Suppressor macrophage treated with lipopolysaccharide for 4 hours (primary cell): ENCODE measurements at places on chromosomes 5 and 9.

DNA sequence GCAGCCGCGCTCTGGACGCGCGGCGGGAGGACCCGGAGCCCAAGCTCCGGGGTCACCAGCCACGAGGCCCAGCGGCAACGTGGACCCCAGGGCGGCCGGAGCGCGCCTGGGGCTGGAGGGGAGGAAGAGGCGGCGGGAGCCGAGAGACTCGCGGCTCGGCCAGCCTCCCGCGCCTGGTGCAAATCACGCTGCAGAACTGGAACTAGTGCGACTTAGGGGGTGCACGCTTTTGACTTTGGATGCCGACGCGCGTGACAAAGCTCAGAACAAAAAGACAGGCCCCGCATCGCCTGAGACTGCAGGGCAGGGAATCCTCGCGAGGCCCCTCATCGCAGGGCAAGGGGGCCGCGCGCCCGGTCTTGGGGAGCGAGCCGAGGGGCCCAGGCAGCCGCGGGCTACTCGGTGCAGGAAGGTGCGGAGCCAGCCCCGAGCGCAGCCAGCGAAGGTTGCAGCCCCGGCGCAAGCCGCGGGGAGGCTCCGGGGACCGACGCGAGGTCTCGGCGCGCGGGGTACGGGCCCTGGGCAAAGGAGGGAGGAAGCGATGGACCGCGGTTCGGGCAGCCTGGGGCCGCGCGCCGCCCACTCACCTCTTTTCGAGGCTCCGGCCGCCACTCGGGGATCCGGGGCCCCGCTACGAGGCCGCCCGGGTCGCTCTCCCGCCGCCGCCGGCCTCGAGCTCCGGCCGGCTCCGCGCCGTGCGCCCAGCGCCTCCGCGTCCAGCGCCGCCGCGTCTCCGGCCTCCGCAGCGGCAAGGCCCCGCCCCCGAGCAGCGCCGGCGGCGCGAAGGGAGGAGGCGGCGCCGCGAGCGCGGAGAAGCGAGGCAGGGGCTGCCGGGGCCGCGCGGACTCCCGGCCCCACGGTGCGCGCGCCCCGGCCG, at the start of gene GOLM1:
Gene GOLM1 (minus strand): TSS at position 735 of the 877 bp plus-strand sequence. CDS start 20,238 bp downstream, outside the sequence.
- peak; percentile 70 for DNase-seq

GRCh38 chr9:121738411-121738810, 87.0 kb downstream of the DAB2IP start:
- DNase-seq: no peak

DNA sequence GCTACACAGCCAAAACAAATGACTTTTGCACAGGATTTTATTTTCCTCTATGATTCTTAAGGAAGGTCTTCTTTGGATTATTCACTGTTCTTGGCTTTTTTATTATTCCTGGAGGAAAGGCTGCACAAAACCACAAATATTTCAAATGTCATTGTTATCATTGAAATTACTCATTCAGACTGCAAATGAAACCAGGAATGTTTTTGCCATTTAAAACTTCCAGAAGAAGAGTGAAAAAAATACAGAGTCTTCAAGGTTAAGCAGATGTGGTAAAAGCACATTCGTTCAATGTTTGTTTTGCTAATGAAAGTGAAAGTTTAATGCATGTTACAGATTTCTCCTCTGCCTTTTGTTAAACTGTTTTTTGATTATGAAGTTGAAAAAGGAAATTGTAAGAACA, 238.2 kb downstream of the TLE4 start:
- peak; percentile 21 for DNase-seq

- no peak for DNase-seq
These were observed 2.3 kb downstream of the BRD3OS start for GRCh38 chr9:134027561-134027960.

DNA sequence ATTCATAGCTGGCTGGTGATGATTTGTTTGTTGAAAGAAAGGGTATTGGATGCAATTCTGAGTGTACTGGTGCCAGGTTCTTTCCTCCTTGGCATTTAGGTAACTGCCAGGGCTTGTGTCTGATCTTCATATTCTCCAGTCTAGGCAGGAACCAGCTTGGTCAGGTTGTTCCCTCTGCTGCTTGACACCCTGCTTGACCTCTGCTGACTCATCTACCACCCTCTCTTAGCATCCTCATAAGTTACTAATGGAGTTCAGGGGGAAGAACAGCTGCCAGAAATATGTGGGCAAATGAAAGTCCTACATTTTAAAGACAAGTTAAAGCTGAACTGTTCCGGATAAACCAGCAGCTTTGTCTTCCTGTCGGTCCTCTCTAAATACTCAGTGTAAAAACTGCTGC, 116.1 kb upstream of the TNC start:
- no peak for DNase-seq

DNA sequence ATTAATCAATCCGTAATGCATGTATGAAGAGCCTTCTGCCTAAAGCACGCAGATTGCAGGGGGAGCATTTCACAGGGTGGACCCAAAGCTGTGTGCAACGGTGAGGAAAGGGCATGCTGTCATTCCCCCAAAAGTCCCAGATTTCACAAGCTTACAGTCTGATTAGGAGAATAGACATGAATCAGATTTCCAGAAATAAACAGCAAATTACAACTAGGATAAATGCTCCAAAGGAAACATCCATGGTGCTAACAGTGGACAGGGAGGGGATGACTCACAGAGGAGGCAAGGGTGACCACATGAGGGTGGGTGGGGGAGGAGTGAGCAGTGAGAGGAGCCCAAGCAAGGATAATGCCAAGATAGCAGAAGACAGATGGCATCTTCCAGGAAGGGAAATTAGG, 258.4 kb upstream of the TAS2R1 start:
- DNase-seq: no peak

DNA sequence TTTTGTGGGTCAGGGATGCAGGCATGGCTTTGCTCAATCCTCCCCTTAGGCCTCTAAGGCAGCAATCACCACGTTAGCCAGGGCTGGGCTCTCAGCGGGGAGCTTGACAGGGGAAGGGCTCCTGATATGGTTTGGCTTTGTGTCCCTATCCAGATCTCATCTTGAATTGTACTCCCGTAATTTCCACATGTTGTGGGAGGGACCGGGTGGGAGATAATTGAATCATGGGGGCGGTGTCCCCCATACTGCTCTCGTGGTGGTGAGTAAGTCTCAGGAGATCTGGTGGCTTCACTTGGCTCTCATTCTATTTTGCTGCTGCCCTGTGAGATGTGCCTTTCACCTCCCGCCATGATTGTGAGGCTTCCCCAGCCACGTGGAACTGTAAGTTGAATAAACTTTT, 11.5 kb upstream of the IRX4 start:
- no peak for DNase-seq

DNA sequence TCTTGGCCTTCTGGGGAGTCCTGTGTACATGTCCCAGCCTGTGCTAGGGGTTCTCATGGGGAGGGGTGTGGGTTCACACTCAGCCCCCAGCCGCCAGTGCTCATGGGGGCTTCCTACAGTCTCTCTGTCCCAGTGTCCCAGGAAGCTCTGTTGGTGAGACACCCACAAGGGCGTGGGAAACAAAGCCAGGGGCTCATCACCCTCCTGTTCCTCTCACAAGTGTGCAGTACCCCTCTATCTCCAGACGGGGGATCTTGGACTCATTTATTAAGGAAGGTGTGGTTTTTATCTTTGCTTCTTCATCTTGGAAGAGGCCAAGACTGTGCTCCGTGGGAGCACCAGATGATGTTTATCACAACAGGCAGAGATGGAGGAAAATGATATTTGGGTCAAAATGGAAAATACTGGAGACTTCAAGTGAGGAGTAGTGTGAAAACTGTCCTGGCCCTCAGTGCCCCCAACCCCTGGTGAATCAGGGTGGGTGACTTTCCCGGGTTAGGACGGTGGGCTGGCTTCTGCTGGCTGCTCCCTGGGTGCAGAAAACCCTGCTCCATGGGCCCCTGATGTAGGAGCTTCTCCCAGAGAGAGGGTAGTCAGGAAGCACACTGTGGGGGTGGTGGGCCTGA, 15.2 kb downstream of the TMEM171 start:
- DNase-seq: peak; percentile 55

DNA sequence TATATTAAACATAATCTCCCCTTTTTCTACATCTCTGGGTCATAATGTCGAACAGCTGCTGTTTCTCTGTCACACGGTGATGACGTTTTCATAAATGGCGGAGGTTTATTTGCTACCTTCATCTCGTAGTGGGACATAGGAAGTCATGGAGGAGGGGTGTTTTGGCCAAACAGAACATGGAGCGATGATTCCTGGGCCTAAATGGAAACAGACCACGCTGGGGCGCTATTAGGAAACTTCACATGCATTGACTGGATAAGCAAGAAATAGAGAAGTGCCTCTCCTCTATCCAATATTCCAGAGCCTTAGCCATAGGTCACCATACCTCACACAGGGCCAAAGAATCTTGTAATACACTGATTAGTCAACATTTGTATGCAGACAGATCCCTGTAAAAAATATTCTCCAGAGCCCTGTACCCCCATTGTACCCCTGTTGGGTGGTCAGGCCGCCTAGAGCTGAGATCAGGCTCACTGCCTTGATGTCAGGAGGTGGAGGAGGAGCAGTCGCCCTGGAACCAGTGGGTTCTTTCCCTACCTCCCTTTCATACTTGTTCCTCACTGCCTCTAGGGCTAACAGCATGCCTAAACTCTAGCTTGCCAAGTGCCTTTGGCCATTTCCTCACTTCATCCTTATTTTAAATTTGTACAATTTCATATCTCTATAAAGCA, 77.8 kb upstream of the SPIN1 start:
- DNase-seq: peak; percentile 50

DNA sequence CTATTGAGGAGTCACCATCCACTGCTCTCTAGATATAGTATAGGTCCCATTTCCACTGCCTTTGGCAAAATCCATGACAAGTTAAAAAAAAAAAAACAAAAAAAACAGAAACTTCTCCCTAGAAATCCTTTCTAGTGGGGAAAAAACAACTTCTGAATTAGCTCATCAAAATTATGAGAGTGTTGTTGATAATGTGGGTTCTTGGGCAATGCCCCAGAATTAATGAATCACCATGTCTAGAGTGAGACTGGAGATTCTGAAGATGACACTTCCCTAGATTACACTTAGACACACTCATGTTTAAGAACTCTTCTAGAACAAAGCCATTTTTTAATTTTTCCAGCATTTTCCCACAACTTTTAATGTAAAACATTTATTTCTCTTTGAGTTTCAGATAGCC, 728.0 kb upstream of the C9orf72 start:
- no peak for DNase-seq

GRCh38 chr5:36897616-36898015, 21.0 kb downstream of the NIPBL start:
- DNase-seq: no peak

GRCh38 chr5:100406640-100407039, 128.5 kb upstream of the FAM174A start:
- no peak for DNase-seq

GRCh38 chr5:173670130-173670651, 53.7 kb upstream of the BOD1 start:
- DNase-seq: peak; percentile 45

GRCh38 chr5:97839341-97840086, 656.5 kb upstream of the RIOK2 start:
- DNase-seq: no peak

DNA sequence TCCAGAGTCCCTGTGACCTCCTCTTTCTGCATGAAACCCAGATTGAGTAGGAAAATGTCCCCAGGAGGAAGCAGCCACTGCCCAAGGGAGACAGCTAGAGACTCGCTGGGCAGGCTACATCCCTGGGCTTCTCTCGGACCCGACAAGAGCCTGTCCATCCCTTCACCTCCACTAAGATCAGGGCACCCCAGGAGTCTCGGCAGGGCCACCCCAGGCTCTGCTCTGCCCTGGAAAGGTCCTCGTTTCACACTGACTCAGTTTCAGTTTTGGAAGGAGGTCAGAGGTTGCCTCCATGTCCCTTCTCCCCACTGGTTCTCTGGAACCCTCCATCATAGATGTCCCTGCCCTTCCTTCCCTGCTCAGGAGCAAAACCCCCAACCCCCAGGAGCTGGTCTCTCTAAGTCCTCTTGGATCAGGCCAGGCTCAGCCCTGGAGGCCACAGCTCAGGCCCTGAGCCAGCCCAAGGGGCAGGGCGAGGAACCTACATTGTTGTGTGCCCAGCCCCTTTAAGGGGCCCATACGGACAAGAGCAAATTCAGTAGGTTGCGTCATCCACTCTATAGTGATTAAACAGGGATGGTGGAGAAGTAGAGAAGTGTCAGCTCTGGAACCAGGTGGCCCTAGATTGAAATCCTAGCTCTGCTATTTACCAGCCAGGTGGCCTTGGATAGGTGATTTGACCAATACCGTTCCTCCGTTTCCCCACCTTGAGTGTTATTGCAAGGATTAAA, 37.4 kb downstream of the C9orf50 start:
- DNase-seq: no peak

GRCh38 chr5:74233571-74233970, 407.0 kb downstream of the ENC1 start:
- DNase-seq: no peak

- peak; percentile 86 for DNase-seq
These were observed at the start of gene MAST4 for GRCh38 chr5:66595756-66596635. TSS of gene MAST4 (plus strand) at chr5:66596393. CDS start at chr5:66596656, 263 bp downstream.

DNA sequence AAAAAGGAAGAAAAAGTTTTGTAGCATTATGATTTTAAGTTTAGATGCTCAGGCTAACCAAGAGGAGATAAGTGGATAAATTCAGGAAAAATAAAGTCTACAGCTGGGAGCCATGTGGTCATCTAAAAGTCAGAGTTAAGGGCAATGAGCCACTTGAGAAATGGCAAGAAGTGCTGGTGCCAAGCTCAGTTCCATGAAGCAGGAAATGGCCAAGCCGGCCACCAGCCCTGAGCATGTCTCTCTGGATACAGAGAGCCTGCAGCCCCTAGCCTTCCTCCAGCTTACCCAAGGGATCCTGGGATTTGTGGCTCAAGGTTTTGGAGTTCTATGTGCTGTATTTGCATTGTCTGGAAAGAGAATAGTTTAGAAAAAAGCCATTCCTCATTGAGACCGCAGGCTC, 12.2 kb upstream of the S1PR3 start:
- no peak for DNase-seq

DNA sequence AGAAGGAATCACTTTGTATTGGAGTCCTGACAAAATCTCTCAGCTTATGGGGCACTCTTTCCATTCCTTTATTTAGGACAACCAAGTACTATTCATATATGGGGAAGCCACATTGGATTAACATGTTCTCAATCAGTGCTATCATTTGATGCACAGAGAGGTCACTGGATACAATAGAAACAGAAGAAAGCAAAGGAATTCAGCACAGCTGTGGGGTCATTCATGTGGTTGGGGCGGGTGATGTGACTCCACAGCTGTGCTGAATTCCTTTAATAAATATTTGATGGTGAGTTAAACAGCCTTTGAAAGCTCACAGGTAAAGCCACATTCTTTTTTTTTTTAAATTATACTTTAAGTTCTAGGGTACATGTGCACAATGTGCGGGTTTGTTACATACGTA, 854 bp upstream of the TEX48 start:
- no peak for DNase-seq
